Hematopoietic multipotent progenitor cell treated with erythropoietin and hydrocortisone succinate and interleukin-3 and kit ligand, for 15 days (in vitro differentiated cells): ENCODE measurements at places on chromosomes 5 and 9.
A peak's percentile ranks its signal among the peaks of the same experiment; 100 is the strongest.

DNA sequence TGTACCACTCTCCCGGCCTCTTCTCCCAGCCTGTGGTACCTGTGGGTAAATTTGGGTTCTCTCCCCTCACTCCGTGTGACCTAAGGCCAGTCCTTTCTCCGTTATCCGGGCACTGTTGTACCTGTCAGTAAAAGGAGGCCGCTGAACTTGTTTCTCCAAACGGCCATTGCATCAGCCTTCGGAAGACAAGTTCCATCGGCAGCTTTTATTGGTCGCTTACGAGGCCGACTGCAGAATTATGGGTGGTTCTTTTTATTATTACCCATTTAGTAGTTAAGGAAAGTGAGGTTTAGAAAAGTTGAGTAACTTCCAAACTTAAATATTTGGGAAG, 558 bp downstream of the GRPEL2 start:
- peak; percentile 30 for DNase-seq

DNA sequence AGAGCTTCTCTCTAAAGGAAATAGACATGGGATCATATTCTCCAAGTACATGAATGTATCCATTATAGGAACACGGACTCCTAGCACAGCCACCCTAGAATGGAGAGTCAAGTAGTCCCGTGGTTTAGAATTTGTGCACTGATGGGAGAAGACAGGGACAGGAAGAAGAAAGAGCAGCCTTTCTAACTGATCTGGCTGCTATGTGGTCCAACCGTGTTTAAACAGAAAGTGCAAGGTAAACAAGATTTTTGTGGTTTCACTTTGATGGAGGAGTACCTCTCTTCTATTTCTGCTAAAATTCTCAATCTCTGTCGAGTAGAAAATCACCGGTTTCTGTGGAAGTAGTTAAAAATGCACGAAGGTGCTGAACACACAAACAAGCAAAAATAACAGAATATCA, 171.3 kb downstream of the ST8SIA4 start:
- no peak for DNase-seq

DNA sequence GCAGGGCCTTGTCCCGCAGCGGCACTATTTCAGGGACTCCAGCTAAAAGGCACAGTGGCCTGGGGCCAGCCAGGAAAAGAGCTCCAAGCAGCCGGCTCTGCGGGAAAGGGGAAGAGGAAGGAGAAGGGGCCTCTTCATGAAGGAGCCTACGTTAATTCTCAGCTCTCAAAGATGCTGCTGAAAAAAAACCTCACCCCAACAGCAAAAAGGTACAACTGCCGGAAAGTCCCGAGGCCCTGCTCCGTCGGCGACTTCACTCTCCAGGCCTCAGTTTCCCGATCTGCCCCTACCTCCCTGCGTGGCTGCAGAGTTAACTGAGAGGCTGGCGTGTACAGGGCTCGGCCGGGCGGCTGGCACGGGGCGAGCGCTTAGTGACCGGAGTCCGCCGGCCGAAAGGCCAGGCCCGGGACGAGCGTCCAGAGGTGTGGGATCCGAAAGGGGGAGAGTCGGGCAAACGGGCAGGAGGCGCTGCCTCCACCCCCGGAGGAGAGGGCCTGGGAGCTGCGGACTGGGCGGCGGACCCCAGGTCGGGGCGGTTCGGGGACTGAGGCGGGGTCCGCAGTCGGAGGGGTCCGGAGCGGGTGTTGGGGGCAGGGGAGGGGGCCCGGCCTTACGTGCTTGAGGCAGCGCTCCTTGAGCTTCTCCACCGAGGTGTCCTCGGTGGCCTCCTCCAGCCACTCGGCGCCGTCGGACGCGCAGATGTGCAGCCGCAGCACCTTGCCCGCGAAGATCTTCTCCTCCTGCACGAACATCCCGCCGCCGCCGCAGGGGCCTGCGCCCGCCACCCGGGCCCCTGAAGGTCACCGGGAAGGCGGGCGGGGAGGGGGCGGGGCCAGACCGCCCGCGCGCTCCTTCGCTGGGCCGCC, 529 bp downstream of the UBAC1 start:
- DNase-seq, result no peak

DNA sequence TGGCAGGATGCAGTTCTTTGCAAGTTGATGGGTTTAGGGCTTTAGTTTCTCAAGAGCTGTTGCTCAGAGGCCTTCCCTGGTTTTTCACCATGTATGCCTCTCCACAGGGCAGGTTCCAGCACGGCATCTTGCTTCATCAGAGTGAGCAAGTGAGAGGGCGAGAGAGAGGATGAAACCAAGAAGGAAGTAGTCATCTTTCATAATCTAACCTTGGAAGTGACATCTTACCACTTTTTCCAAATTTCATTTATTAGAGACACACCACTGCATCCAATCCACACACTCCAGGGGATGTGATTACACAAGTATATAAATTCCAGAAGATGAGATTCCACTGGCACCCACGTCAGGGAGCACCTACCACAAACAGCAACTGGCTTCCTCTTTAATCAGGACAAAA, 294.4 kb downstream of the MARCHF11 start:
- DNase-seq, result no peak

DNA sequence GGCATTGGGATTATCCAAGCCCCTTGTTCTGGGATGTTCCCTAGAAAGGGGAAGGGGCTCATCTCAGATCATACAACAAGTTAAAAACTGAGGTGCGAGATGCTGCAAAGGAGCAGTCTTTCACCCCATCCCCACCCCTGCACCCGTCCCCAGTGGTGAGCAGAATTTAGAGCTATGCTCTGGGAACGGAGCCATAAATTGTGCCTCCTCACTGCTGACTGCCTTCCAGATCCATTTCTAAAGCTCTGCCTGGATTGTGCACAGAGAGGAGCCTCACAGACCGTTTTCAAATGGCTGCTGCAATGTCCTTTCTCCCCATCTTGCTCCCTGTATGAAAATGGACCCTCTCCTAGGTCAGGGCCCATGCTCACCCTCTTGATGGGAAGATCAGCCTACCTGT, 8.3 kb downstream of the SLC25A48 start:
- no peak for DNase-seq

DNA sequence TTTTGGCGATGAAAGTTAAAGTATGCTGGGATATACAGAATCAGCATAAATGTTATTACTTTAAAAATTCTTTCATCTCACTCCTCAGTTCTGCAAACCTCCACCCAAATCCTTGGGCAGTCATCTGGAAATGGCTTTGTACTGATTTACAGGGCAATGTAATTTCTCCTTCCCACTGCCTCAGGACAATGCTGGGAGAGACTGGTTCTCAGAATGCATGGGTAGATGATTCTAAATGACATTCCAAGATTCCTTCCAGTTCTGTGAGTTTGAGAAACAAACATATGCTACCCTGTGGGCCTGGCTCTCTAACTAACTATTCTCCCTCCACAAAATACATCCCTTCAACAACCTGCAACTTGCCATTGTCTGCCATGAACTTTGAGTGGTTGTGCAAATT, 7.5 kb upstream of the PSAT1 start:
- no peak for DNase-seq

GRCh38 chr5:150672237-150672883, 11.3 kb downstream of the MYOZ3 start:
- DNase-seq, result no peak

- no peak for DNase-seq
These were observed 226.4 kb downstream of the NFIB start for GRCh38 chr9:14087576-14087975.

DNA sequence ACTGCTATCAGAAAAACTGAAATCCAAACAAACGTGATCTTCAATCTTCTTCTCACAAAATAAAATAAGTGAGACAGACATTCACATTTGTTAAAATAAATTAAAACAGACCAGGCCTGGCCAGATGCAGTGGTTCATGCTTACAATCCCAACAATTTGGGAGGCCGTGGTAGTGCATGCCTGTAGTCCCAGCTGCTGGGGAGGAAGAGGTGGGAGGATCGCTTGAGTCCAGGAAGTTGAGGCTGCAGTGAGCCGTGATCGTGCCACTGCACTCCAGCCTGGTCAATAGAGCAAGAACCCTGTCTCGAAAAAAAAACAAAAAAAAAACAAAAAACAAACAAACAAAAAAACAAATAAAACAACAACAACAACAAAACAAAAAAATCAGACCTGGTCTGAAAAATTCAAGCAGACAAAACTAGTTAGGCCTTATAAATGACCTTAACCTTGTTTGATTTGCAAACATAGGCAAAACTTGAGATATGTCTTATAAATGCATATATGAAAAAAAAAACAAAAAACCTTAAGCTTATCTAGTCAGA, 10.8 kb downstream of the MAPKAP1 start:
- DNase-seq, result no peak

DNA sequence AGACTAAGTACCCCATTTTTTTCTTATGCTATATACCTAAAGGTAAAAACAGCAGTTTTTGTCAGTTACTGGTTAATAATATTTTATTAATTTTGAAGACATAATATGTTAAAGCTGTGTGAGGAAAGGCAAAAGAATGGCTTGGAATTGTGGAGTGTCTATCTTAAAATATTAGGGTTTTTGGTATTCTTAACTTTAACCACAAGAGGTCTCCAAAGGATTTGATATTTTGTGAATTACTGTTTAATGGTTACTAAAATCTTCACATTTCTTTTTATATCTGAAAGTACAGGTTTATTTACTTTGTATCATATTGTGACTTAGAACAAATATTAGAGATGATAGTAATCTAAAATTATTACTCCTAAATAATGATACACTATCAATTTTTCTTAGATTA, 32.0 kb upstream of the DHFR start:
- DNase-seq, result peak; percentile 25

DNA sequence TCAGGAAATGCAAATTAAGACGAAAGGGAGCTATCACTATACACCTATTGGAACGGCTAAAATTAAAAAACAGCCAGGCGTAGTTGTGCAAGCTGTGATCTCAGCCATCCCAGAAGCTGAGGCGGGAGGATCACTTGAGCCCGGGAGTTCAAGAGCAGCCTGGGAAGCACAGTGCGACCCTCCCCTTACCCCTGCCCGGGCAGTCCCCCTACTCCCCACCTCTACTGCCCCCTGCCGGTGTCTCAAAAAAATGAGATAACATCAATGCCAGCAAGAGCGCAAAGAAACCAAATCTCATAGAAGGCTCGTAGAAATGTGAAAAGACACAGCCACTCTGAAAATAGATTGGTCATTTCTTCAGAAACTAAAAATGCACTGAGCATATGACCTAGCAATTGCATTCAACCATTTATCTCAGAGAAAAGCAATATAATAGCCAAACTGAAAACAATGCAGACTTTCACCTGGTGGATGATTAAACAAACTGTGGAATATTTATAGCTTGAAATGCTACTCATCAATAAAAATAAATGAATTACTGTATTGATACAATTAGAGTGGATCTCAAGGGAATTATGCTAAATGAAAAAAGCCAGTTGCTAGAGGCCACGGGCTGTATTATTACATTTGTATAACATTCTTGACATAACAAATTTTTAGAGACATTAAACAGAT, 20.6 kb downstream of the OR2V2 start:
- DNase-seq, result peak; percentile 52

DNA sequence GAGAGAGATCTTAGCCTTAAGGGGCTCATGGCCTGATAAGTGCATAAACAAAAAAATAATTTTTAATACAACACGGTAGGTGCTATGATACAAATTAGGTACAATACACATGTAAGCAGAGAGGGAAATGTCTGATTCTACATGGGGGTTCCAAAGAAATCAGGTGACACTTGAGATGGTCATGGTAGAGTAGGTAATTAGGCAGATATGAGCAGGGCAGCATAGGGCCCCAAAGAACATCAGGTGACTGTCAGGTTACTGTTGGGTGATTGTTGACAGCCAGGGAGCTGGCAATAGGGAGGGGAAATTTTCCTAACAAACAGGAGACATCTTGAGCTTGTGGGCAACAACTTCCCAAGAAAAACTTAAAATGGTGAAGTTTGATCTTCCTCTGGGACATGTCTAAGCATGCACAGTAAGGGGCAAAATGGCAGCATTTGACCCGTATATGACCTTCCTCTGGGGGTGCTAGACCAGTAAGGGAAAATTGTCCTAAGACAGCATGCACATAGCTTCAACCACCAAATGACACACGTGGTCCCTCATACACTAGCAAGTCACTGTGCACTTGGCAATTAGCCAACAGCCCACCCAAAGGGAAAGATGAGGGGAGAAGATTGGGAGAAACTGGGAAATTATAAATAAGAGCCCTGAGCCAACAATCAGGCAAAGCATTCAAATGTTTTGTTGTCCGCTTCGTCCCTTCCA, 37.3 kb upstream of the TENT4A start:
- no peak for DNase-seq

- DNase-seq, result peak; percentile 85
These were observed at the start of gene SQSTM1 for GRCh38 chr5:179820483-179821297. Gene SQSTM1 (plus strand): TSS chr5:179820905. CDS start chr5:179820937, 32 bp downstream.

DNA sequence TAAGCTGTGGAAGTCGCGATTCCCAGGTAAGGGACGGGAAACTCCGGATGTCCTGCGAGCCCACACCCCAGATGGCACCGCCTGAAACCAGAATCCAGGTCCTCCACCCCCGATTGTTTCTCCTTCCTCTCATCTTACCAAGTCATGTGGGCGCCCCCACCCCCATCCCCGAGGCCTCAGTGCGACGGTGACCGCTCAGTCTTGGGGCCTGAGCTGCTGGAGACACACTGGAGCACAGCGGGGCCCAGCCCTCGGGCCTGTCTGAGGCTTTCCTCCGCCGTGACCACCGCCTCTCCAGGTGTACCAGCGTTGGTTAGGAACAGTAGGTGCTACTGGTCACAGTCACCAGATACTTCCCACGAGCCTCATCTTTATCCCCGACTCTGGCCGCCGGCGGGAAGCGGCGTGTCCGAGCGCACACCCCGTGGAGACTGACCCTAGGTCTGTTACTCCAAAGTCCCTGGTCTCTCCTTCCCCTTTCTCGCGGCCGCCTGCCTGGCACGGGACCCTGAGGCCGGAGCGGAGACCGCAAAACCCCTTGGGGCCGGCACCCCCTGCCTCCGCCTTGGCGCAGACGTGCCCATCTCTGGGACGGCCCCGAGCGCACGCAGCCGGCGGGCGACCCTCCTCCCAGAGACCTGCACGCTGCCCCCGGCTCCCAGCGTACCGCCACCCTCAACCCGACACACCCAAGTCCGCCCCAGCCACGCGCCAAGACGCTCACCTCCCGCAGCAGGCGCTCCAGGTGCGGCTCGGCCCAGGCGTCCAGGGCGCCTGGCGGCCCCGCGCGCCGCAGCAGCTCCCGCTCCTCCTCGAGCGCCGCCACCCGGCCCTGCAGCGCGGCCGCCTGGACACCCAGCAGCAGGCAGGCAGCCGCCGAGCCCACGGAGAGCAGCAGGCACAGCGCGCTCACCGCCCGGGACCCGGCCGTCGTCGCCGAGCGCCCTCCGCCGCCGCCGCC, 733 bp downstream of the COL23A1 start:
- DNase-seq, result no peak

GRCh38 chr5:72065751-72066255, 41.5 kb upstream of the MAP1B start:
- no peak for DNase-seq

- DNase-seq, result peak; percentile 35
These were observed 640 bp downstream of the SURF4 start for GRCh38 chr9:133375116-133375723.
